HFFc6 (cell line): ENCODE measurements at places on chromosomes 5 and 9.

DNA sequence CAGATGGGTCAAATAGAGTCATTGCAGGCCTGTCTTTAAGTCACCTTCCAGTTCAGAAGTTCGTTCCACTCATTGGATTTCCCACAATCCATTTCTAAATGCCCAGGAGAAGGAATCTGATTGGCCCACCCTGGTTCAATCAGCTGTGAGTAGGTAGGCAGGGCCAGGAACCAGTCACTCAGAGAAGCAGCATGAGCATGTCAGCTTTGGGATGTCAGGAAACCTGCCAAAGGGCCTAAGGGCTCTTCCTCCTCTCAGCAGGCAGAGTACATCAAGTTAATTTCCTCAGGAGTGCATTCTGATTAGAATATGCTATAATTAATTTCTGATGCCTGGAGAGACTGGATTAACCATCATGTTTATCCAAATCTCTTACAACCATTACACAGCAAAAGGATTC is 412.9 kb upstream of the CCNH start:
- no peak for DNase-seq

GRCh38 chr5:3179220-3179619 is 416.4 kb upstream of the IRX1 start:
- no peak for DNase-seq

DNA sequence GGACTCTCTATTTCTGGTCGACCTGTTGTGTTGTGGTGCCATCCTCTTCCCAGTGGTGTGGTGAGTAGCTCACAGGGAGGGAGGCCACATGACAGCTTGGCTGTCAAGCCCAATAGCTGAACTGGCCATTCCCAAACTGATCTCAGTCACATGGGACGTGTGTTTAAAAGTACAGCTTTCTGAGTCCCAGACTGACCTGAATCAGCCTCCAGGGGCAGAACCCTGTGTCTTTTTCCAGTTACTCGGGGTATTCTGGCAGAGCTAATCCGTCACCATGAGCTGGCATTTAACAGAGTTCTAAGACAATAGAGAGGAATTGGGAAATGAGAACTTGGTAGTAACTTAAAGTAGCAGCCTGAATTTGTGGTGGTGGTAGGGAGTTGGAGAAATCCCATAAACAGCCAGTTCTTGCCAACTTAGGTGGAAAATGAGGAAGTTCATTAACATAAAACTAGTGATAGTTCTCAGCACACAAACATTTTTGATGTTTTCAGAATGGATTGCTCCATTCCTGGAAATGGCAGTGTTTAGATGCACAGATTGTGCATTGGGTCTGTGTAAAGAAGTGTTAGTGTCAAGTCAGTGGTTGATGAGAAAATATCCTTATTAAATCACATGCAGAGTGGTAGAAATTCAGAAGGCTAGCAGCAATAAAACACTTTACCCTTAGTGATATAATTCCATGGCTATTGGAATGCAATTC is 50.9 kb downstream of the GPR107 start:
- no peak for DNase-seq

DNA sequence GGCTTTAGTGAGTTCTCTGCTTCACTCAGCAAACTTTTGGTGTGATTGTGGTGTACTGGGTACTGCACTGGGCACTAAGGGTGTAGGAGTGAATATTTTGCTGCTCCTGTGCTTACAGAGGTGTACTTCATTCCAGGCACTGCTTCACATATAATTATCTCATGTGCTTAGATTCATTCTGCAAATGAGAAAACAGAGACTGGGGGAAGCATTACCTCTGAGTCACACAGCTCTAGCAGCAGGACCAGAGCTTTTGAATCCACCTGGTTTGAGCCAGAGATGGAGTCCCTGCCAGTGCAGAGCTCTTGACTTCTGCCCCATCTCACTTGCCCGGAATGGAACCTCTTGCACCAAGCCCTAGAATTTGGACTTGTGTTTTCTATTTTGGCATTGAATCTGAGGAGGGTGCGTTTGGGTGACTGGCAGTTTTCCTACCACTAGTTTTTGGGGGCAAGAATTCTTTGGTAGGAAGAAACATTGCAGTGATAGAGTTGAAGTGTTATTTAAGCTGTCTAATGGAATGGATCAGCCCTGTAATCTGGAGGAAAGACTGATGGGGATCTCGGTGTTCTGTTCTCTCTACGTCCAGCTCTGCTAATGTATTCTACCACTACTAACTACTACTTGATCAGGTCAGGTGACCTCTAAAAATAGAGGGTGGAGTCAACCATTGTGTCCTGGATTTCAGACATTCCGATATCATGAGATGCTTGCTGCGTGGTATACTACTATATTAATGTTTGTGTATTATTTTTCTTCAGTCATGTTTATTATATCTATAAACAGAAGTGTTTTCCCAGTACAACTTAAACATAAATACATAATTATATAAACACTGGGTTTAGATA is 2.5 kb downstream of the ARHGAP26 start:
- no peak for DNase-seq

DNA sequence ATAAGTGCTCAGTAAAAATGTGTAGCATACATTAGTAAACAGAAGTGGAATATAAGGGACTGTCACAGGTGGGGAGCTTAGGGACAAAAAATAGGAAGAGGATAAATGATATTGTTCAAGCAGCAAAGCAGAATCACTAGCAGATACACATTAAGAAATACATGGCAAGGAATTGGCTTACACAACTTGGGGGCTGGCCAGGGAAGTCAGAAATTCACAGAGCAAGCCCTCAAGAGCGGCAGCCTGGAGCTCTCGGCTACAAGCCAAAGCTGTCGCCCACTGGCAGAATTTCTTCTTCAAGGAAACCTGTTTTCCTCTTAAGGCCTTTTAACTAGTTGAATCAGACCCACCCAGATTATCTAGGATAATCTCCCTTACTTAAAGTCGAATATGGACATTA is 73.0 kb upstream of the SMIM23 start:
- no peak for DNase-seq

DNA sequence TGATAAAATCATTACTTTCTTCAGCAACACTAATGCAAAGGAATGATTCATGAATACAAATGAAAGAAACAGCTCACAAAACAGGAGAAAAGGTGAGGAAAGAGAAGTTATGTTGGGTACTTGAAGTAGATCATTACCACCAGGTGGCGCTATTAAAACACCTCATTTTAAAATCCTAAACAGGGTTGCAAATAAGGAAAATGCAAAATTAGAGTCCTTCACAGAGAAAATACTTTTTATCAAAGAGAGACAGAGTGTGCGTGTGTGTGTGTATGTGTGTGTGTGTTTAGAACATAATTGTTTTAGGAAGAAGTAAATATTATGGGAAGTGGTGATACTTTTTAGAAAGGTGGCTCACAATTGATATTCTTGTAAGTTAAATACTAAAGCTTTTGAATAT is 49.5 kb upstream of the CD180 start:
- DNase-seq: peak; percentile 63

- DNase-seq: no peak
These were observed 6.3 kb downstream of the EXD3 start for GRCh38 chr9:137416563-137417151.

- no peak for DNase-seq
These were observed 47.3 kb upstream of the CDKN2B start for GRCh38 chr9:22056402-22056801.
